ENCODE measurements at places on chromosomes 3 and 15.

DNA sequence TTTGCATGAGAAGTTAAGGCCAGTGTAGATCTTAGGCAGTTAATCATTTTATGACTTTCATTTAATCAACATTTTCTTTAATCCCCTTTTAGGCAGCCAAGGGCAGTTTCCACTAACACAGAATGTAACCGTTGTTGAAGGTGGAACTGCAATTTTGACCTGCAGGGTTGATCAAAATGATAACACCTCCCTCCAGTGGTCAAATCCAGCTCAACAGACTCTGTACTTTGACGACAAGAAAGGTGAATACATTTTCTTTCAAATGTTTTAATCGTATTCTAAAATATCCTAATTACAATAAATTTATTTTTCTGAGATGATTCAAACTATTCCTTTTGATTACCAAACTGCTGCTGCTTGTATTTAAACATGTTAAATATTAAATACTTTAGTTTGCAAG is 843.2 kb downstream of the CADM2 start:
- no peak for DNase-seq

GRCh38 chr15:59794229-59794886 is 105.2 kb upstream of the BNIP2 start:
- no peak for DNase-seq

- DNase-seq, result no peak
These were observed 175.0 kb downstream of the OPA1 start for GRCh38 chr3:193768070-193768394.

- peak; percentile 87 for DNase-seq
These were observed at the start of gene CAPN7 for GRCh38 chr3:15205934-15206661. Gene CAPN7, plus strand, starts transcription at chr3:15206246. Its CDS starts 250 bp downstream, at chr3:15206496.

DNA sequence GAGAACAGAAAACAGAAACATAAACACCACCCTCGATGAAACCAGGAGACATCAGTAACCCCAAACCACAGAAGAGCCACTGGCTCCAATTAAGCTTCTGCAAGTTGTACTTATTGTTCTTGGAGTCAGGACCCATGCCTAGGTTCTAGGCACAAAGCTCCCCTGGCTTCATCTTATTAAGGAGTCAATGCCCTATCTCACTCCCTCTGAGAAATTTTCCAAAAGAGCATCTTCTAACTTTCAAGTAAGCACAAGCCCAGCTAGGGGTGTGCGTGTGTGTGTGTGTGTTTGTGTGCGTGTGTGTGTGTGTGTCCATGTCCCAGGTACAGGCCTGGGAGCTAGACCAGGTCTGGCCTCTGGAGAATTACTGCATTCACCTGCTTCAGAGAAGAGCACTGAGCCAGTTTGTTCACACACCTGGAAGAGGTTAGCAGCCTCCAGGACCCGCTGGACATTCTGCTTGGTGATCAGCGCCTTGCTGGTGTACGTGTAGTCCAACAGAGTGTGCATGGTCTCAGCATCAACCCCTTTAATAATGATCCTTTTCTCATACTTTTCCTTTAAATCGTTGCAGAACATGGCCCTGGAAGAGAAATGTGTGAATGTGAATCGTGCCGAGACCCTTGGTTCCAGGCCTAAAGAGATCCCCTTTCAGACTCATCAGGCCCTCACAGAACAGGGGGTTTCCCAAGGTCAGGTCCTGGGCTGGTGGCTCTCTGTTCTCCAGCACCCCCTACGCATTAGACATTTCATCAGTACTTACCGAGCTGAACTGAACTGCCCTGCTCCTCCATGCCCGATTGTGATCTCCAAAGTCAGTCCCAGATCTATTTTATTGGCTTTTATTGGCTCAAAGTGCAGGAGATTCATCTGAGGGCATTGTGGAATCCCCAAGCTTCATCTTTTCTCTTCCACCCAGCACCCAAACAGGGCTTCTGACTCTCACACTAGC is 27.8 kb downstream of the KLHL6 start:
- no peak for DNase-seq

DNA sequence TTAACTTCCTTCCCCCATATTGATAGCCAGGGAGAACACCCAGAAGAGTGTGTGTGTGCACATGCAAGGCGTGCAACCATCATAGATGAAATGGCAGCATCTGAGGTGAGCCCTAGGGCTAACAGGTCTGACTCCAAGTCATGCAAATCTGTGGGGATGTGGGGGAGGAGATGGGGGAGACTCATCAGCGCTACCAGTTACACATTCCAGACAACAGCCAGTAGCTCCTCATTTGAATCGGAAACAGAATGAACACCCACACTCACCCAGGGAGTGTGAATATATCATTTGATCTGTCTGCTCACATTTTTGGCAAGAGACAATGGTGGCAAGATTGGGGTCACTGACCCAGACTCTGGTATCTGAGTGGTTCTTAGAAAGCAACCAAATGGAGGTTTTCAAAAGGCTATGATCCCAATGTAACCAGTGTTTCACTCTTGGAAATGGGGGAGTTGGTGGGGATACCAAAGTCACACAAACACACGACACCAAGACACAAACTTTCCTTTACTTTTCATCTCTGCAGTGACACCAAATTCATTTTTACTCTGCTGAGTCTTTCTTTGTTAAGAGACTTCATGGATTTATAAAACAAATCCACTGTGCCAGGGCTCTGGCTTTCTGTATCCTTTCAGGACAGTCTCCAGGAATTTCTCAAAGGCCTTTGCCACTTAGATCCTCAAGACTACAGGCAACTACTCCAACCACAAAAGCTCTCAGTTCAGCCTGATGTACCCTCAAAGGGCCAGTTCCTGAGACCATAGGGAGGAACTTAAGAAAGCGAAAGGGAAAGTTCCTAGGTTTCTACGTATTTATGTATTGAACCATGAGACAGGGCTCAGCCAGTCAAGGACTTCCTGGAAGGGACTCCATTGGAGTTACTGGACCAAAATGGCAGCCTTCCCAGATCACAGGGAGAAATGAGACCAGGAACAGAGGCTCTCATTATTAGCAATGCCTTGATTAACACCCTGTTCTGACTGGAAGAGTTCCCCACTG is 2.2 kb downstream of the CDCP1 start:
- DNase-seq, result no peak

GRCh38 chr15:77091097-77091496 is 20.2 kb upstream of the TSPAN3 start:
- DNase-seq, result no peak

DNA sequence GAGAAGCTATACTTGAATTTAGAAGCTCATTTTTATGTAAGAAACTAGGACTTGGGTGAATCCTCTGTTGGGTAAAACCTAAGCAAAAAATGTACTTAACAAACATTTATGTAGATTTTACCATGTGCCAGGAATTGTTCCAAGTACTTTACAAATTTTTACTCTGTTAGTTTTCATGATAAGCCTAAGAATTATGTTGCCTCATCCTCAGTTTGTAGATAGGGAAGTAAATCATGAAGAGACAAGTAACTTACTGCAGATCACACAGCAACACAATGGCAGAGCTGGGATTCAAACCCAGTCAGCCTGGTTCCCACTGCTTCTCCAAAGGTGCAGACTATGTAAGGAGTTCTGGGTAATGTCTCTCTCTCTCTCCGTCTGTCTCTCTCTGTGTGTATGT is 169.9 kb downstream of the DIPK2A start:
- DNase-seq, result no peak

DNA sequence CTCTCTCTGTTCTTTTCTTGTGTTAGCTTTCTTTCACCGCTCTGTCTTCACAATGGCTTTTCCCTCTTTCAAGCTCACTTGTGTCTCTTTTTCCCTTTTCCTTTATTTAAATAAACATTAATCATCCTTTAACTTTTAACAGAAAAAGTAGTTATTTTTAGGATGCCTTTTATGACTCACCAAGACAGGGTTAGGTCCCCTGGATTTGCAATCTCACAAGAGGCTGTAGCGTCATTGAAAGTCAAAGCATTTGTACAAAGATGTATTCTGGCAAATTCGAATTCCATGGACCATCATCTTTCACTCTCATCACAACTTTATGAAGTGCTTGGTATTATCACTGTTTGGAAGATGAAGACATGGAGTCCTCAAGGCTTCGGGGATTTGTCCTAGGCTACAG is 34.8 kb upstream of the MCTP2 start:
- DNase-seq, result no peak
